Kasumi-1 (cell line): ENCODE measurements at places on chromosomes 16 and 17.

GRCh38 chr17:2062571-2063183 is 7.8 kb downstream of the HIC1 start:
- no peak for DNase-seq

DNA sequence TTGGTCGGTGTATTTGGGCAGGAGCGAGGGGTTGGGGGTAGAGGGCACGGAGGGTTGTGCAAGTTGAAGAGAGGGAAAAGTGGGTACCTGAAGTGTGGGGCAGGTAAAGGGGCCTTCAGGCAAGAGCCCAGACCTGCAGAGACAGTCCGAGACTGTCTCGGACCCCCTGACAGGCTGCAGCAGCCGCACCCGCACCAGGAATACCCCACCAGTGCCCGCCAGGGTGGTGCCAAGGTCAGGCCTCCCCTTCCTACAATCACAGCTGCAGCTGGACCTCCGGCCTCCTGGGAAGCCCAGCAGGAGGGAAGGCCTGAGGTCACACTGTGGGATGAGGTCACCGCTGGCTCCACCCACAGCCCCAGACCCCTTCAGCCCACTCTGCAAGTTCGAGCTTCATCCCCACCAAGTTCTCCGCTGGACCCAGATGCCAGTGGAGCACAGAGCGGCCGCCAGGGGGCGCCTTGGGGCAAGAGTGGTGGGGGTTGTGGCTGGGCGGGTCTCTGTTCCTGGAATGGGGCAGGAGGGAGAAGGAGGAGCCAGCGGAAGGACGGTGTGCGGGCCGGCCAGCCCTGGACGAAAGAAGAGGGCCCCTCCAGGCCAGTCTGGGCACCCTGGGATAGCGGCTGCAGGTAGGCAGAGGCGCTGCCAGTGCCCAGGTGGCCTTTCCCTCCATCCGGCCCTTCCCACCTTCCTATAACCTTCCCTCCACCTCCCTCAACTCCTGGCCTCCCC is at the start of gene HSD3B7:
TSS of gene HSD3B7 (plus strand) at position 539 of the 732 bp plus-strand sequence. CDS start 452 bp downstream, outside the sequence.
- DNase-seq: peak; percentile 35

GRCh38 chr16:86229866-86230656 is 280.3 kb upstream of the FOXF1 start:
- DNase-seq: no peak

- DNase-seq: no peak
Observed at GRCh38 chr17:14619821-14620220, 318.9 kb downstream of the HS3ST3B1 start.

DNA sequence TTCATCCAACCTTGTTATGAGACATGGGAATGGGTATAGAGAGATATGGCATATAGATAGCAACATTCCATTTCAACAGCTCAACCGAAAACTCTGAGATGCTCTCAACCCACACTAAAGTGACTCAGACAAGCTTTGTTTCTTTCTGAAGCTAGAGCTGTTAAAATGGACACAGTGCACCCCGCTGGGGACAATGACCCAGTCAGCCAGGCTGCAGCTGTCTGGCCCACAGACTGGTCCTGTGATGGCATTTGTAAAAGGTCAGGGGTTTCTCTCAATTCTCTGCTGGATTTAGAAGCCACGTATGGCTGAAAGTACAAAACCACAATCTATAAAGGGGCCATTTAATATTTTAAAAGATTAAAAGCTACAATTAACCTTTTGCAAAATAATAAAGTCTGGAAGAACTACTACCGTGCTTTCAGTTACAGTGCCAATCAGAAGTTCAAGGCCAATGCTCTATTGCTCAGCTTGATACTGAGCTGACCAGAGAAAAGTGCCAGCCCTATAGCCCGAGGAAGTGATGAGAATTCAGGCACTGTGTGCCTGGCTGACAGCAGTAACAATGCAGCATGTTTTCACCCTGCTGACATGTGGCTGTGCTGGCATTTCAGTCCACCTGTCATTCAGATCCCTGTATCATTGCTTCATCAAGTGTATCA is 60.2 kb downstream of the TEX2 start:
- no peak for DNase-seq

GRCh38 chr17:14688134-14688533 is 387.3 kb downstream of the HS3ST3B1 start:
- peak; percentile 4 for DNase-seq

- no peak for DNase-seq
Observed at GRCh38 chr16:14392960-14393359, 237.1 kb downstream of the PARN start.

DNA sequence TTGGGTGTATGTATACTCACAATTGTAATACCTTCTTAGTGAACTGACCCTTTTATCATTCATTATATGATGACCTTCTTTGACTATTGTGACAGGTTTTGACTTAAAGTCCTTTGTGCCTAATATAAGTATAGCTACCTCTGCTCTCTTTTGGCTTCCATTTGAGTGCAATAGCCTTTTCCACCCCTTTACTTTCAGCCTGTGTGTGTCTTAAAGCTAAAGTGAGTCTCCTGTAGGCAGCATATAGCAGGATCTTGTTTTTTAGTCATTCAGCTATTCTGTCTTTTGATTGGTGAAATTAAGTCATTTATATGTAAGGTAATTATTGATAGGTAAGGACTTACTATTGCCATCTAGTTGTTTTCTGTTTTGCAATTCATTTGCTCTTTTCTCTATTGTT is 15.9 kb upstream of the TBX4 start:
- no peak for DNase-seq

DNA sequence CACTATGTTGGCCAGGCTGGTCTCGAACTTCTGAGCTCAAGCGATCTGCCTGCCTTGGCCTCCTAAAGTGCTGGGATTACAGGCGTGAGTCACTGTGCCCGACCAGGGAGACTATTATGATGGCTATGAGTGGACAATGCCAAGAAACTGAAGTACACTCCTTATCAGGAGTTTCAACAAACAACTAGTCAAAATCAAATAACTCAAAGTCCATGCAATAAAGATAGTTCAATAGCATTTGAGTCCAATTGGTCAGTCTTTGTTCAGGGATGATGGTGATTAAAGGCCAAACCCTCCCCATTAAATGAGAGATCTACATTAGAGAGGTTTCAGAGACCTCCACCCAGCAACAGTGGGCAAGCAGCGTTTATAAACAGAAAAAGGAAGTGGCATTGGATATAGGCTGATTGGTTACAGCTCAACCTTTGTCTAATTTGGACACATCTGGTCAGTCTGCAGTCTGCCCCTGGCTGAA is 8.0 kb downstream of the CHST5 start:
- DNase-seq: no peak

GRCh38 chr17:69960755-69961154 is 114.3 kb upstream of the KCNJ16 start:
- DNase-seq: no peak

- DNase-seq: no peak
Observed at GRCh38 chr17:16418685-16419068, 3.3 kb downstream of the TRPV2 start.

- DNase-seq: no peak
Observed at GRCh38 chr17:17952691-17953090, 19.5 kb downstream of the TOM1L2 start.

DNA sequence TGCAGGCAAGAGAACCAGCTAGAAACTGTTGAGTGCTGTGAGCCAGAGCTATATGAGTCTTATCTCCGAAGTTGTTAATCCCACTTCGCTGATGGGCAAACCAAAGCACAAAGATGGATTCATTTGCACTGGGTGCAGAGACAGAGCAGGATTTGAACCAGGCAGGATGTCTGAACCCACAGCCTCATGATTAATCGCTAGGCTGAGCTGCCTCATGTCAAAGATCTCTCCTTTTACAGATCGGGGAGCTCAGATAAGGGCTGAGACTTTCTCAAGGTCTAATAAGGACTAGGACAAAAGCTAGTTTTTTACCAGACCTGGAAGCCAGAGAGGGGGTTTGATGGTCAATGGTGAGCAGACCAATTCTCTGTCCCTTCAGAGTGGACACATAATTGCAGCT is 51.5 kb downstream of the GINS3 start:
- DNase-seq: no peak

GRCh38 chr16:16924613-16925012 is 545.7 kb downstream of the NPIPA7 start:
- DNase-seq: no peak

DNA sequence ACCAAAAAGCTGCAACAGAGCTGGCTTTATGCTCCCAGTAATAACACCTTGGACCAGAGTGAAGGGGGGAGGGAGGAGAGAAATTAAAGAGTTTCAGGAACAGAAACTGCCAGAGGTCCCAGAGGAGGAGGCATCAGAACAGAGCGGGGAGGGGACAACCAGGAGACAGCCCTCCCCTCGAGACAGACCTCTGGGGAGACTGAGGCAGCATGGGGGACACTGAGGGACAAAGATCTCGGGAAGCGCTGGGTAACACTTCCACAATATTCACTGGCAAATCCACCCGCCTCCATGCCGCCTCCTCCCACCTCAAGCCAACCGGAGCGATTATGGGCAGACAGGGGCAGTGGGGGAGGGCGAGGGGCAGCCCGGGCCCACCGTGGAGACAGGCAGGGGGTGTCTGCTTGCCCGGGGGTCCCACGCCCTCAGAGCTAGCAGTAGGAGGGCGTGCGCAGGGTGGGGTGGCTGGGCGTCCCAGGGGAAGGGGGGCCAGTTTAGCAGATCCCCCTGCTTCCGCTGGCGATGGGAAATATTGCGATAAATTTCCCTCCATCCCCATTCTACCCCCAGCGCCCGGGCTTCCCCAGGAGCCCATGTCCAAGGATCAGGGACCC is 1.2 kb downstream of the PCGF2 start:
- DNase-seq: no peak

- DNase-seq: no peak
Observed at GRCh38 chr17:7043182-7043496, 753 bp downstream of the SLC16A11 start.

GRCh38 chr17:80830020-80830780 is 161.4 kb upstream of the CHMP6 start:
- DNase-seq: no peak

GRCh38 chr17:64992325-64992802 is 64.2 kb downstream of the GNA13 start:
- DNase-seq: no peak

- no peak for DNase-seq
Observed at GRCh38 chr16:13084331-13084730, 182.9 kb downstream of the SHISA9 start.

DNA sequence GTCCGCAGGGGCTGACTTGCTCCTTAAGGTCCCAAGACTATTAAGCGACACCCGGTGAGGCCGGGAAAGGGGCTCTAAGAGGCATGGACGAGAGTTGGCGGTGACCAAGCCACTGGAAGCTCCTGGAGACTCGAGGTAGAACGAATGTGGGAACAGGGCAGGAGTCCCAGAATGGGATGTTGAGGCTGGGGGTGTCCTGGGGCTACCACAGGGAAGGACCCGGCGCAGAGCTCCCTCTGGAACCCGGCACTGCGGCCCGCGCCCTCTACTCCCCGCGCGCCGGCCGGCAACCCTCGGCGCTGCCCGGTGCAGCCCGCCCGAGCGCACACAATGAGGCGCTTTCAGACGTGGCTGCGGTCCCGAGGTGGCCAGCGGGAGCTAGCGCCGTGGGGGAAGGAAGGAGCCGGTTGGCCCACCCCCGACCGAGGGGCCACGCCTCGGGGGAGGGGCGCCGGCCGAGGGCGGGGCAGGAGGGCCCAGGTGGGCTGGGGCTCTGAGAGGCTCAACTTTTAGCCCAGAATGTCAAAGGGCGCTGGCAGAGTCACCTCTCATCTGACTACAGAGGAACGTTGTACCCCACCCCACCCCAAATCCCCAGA is at the start of gene CHST6:
TSS of gene CHST6 (minus strand) at position 366 of the 599 bp plus-strand sequence. CDS start 15,613 bp downstream, outside the sequence.
- DNase-seq: no peak

DNA sequence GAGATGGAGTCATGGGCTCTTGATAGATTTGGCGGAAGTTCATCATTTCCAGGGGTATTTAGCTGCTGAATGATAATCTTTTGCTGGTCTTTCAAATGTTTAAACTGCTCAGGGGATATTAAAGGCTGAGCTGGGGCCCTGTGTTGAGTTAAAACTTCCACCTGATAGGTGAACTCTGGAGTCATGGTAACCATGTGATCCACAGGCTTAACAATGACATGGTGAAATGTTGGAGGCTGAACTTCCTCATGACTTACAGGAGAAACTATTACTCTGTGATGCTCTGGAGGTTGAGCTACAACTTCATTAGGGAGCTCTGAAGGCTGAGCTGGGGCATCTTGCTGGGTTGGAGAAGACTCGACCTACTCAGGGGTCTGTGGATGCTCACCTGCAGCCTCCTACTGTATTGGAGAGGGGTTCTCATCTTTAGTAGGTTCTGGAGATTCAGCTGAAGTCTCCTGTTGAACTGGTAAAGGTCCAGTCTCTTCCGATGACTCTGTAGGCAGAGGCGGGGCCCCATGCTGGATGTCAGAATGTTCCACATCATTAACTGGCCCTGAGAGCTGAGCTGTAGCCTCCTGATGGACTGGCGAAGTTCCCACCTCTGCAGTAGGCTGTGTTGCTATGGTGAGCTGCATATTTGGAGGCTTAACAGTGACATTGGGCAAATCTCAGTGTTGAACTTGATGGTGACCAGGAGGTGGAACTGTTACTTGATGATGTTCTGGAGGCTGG is 24.2 kb downstream of the RDM1 start:
- no peak for DNase-seq

- no peak for DNase-seq
Observed at GRCh38 chr17:64115043-64115698, 14.8 kb downstream of the ERN1 start.

DNA sequence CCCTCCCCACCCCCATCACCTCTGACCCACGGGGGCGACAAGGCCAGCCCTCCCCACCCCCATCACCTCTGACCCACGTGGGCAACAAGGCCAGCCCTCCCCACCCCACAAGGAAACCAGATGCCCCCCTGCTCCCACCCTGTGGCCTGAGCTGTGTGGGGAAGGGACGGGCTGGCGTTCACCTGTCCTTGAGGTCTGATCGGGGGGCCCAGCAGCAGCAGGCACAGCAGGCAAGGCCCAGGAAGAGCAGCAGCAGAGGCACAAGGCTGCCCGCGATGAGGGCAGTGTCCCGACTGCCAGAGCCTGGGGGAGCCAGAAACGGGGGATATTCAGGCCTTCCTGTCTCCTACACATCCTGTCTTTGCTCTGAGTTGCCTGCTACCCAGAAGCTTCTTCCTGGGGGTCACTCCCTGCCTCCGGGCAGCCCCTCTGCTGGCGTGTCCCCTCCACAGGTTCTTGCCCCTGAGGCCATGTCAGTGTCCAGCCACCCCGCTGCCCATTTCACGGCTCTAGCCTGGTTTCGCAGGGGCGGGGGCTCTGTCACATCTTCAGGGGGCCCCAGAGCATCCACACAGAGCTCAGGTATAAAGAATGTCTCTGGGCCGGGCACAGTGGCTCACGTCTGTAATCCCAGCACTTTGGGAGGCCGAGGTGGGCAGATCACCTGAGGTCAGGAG is 6.8 kb downstream of the SCARF1 start:
- DNase-seq: no peak

GRCh38 chr16:546909-547770 is 13.1 kb upstream of the PRR35 start:
- peak; percentile 35 for DNase-seq

DNA sequence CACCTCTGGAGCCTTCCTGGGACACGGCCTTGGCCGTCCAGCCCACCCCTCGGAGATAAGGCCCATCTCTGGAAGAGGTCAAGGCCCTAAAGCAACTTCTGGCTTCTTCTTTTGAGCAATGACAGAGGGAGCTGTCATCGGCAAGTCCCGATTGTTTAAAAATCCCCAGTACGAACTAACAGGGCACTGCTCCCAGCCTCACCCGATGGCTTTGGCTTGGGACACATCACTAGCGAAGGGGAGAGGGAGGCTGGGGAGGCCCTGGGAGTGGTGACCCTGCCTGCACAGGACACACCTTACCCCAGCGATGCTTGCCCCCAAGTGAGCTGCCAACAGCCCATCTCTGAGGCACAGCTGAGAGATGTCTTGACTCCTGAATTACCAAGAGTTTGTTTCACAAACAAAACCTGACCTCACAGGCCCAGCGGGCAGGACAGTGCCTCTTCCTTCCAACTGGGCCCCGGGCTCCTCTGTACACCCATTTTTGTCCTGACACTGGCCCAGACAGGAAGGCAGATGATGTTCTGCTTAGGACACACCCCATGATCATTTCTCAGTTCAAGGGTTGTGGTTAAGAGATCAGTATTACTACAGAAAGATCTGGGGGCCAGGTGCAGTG is 4.8 kb downstream of the SYNGR2 start:
- no peak for DNase-seq
